ENCODE measurements at places on chromosomes 2 and 18.

GRCh38 chr2:136238286-136239078 lies 120.5 kb upstream of the CXCR4 start:
- peak; percentile 68 for DNase-seq

DNA sequence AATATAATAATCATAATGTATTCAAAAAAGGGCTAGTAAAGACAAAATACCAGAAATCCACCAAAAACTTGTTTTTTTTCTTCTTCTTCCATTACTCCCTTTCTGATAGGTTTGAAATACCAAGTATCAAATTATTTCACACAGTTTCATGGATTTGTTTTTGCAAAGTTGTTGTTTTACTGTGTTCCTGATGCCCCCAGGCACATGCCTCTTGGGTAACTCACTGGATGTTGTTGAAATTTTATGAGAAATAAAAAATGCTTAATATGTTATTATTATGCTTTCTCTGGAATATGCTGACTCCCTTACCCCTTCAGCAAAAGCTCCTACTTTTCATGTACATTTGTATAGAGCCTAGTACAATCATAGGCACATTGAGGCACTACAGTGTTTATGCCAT lies 419.6 kb downstream of the NRXN1 start:
- DNase-seq, result no peak

- no peak for DNase-seq
Measured at GRCh38 chr2:28098501-28099225, 208.1 kb downstream of the BABAM2 start.

DNA sequence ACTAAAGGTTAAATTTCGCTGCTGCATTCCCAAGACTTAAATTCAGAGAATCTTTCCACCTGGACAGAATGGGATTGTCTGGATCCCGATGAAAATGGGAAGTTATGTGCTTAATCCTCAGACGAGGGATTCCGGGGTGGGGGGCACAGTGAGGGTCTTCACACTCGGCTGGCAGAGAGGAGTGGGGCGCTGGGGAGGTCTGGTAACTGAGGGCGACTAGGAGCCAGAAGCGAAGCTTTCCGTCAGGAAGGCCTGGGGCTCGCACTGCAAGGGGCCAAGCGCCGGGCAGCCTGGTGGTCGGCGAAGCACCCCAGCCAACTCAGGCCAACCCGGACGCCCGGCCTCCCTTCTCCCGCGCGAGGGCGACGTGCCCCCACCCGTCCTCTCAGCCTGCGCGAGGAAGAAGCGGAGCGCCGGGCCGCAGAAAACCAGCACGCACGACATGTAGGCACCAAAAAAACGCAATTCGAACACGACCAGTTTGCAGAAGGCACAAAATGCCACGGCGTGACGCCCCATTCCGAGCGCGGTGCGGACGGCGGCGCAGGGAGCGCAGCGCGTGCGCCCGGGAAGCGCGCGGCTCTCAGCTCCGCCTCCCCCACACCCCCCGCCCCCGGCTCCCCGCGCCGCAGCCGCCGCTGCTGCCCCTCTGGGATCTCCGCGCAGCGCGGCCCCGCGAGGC lies 188.1 kb downstream of the ZEB2 start:
- DNase-seq, result no peak

DNA sequence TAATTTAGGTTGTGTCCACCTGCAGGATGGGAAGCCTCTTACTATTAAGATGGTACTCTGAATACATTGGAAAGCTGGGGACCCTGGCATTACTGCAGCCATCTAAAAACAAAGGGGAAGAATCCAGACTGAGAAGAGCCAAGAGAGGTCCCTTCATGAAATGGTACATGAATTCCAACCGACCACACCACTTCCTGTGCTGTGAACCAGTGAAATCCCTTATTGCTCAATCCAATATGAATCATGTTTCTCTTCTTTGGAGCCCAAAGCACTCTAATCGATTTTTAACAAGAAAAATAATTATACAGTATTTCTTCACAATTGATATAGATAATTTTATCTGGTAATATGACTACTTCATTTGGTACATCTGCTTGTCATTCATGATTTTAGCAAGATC lies 479.7 kb upstream of the RAB6C start:
- no peak for DNase-seq

DNA sequence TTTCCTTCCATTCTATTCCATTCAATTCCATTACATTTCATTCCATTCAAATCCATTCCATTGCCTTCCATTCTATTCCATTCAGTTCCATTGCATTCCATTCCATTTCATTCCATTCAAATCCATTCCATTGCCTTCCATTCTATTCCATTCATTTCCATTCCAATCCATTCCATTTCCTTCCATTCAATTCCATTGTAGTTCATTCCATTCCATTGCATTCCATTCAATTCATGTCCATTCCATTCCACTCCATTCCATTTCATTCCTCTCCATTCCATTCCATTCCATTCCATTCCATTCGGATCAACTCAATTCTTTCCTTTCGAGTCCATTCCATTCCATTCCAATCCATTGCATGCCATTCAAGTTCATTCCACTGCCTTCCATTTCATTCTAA lies 1128.3 kb downstream of the RPIA start:
- DNase-seq, result no peak

Measured in CD4-positive, alpha-beta T cell treated with Interleukin-6 at 100 ng/mL for 8 hours (primary cell).